H1 (cell line): ENCODE measurements at places on chromosomes 5 and 9.
A peak's percentile ranks its signal among the peaks of the same experiment; 100 is the strongest.

GRCh38 chr5:78602400-78602799 is 46.2 kb downstream of the LHFPL2 start:
- no peak for DNase-seq

- DNase-seq: no peak
Measured at GRCh38 chr9:88197781-88198340, 59.6 kb upstream of the SPATA31C2 start.

DNA sequence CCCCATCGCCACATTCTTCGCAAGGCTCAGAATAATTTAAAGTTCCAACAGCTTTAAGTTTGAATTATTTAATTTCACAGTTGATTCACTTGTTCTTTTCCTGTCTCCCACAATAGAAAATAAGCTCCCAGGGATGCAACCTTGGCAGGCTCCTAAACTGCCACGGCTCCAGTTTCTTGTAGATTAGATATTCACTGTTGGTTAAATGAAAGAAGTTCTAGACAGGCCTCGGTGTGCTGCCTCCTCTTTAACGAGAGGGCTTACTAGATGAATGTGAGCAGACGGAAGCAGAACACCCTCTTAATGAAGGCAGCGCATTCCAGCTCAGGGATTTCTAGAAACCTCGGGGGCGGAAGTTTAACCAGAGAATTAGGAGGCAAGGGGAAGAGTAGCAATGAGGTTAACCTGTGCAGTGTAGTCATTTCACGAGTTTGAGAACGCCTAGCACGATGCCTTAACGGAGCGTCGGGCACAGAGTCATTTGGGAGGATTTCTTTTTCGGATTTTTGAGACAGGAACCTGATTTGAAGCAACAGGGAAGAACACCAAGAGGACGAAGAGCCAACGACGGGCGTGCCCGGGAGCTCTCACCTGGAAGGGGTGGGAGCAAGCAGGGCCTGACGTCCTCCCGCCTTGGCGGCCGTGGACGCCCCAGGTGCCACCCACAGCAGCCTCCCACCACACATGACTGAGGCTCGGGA is 637 bp upstream of the SMC5 start:
- no peak for DNase-seq

DNA sequence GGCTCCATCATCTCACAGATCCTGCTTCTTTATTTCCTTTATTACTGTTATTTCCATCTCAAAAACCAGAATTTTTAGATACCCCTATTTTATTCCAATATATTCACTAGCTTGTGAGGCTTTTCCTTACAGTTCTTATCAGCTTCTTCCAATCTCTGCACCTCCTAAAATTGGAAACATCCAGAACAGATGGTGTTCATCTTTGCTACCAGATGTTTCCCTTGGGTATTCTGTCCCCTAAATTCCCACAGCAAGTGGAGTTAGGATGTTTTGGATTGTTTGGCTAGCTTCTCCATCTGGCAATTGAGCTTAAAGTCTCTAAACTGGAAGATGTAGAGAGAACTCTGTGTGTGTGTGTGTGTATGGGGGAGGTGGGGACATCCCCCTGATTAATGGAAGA is 580.4 kb downstream of the DTWD2 start:
- DNase-seq: no peak

DNA sequence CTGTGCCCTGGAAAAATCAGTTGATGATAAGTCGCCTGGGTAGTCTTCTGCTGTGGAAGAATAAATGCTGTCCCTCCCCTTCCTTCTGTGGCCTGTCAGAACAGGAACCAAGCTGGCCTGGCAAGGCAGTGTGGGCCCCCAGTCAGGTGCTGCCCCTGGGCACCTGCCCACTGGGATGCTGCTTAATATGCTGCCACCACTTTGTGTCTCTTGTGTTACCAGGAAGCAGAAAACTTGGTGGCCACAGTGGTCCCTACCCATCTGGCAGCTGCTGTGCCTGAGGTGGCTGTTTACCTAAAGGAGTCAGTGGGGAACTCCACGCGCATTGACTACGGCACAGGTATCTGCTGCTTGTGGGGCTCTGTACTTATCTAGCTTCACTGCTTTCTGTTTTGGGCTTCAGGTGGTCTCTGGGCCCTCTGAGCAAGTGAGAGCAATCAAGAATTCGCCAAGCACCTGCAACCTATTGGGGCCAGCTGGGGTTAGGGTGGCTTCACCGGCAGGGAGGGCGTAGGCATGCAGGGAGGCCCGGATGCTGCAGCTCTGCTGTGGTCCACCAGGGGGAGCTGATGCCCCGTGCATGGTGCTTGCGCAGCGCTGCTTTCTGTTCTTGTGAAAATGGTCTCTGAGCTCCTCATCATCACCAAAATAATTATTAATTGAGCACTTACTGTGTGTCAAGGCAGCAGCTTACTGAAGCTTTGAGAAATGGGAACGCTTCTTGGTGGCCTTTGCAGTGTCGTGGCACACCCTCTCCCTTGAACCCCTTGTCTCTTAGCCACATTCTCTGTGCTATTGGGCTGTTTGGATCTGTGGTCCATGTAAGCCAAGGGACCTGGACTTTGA is 20.3 kb downstream of the PTPA start:
- peak; percentile 97 for DNase-seq

DNA sequence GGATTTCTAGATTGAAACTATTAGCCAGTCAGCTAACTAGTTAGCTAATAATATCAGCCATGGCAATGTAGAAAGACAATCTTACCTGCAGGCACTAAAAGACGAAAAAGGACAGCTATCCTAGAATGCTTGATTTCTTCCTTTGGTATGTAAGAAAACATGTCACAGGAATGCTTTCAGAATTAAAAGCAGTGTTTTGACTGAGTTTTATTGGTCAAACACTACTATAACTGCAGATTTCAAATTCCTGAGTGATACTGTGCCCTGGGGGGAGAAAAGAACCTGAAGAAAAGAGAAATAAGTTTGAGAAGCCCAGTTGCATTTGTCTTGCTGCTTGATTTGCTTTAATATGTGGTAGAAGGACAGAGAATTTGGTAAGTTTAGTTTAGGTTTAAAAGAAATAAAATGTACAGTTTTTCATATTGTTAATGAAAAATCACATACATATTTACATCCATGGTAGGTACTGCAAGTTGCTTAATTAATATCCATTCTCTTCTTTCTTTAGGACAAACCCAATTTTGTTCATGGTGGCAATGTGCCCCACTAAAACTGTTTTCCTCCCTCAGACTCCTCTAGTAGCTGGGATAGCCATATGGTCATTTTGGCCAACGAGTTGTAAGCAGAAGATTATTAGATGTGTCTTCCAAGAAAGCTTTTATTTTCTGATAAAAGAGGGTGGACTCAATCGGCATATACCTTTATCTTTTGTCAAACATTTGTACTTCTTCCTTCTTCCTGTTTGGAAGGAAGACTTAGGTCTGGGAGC is 4.3 kb upstream of the FAM169A start:
- no peak for DNase-seq

- DNase-seq: no peak
Measured at GRCh38 chr9:28270156-28270555, 696.9 kb upstream of the C9orf72 start.

GRCh38 chr5:120255214-120255613 is 208.9 kb upstream of the PRR16 start:
- no peak for DNase-seq

DNA sequence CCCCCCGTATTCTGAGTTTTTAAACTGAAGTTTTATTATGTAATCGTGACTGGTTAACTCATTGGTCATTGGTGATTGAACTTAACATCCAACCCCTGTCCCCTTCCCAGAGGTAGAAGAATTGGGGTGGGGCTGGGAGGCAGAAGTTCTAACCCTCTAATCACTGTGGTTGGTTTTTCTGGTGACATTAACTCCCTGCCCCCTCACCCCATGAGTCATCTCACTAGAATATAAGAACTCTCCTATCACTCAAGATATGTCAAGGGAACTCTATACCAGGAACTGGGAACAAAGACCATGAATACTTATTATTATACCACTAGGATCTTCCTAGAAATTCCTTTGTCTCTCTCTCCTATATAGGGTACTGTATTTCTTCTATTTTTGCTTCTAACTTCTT is 52.3 kb upstream of the CAVIN4 start:
- DNase-seq: no peak

DNA sequence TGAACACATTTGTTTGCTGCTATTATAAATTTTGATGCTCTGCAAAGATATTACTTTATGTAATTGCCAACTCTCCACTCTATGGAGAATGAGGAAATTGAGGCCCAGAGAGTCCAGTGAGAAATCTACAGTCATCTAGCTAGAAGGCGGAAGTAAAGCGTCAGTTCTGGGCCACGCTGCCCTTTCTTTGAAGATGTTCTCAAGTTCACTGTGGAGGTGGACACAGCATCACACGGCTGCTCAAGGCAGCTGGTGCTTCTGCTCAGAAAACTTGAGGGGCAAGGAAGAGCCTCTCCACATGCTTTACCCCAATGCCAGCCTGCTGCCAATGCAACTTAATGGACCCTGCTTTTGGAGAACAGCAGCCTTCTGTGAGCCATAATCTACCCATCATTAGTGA is 96.3 kb downstream of the TTLL11 start:
- DNase-seq: no peak

- no peak for DNase-seq
Measured at GRCh38 chr5:178298283-178298807, 65.7 kb upstream of the PHYKPL start.

- no peak for DNase-seq
Measured at GRCh38 chr9:91948101-91948596, 1.9 kb downstream of the ROR2 start.

DNA sequence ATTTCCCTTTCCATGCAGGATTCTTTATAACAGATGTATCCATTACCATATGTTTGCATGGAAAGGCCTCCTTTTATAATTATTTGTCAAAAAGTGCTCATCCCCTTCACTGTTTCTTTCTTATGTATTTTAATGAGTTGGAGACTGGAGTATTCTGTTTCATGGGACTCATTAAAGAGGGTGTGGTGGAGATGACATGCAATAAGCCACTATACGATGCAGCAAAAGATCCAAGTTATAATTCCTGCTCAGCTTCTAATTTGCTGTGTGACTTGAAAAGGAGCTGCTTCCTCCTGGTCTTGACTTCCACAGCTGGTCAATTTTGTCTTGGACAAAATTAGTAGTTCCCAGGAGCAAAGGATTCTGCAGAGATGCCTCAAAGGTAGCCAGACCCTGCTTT is 13.9 kb downstream of the SGCD start:
- no peak for DNase-seq

GRCh38 chr5:131579917-131580671 is 54.9 kb downstream of the RAPGEF6 start:
- DNase-seq: no peak

- no peak for DNase-seq
Measured at GRCh38 chr9:130833031-130833990, 1.7 kb upstream of the ABL1 start.

DNA sequence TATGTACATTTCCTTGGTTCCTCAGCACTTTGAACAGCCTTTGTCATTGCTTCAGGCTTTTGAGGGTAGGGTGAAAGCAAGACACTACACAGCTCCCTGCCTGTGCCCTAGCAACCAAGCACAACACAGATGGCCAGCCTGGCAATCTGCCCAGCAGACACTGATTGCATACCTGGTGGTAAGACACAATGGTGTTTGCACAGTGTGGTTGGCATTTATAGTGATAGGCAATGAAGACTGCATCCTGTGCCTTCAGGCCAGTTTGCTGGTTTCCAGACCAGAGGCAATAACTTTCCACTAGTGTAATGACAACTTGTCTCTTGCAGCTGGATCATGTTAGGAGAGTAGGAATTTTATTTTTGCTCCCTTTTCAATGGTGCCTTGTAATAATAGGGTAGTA is 144.5 kb upstream of the TNC start:
- DNase-seq: no peak

GRCh38 chr5:32443145-32443540 is 1.4 kb downstream of the ZFR start:
- no peak for DNase-seq

DNA sequence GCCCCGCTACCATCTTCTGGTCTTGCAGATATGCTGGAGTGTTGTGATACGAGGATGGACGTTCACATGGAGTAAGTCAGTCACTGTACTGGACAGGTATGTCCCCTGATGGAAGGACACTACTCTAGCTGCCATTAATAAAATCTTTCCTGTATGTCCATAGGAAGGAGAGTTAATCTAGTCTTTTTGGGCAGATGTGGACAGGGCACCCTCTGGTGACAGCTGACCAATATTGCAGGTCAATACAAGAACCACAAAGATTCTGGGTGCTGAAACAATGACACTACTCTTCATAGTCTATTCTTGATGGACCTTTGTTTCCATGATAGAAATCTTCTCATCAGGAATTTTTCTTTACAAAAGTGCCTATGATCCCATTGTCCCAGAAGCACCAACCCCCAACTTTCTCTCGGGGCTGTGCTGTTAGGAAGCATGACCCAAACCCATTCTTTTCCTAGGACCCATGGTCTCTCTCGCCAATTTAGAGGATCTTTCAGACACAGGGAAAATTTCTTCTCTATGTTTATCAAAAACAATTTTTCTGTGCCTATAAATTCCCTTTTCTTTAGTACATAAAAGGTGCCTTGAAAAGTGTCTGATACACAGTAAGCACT is 376.9 kb downstream of the DTWD2 start:
- peak; percentile 63 for DNase-seq

DNA sequence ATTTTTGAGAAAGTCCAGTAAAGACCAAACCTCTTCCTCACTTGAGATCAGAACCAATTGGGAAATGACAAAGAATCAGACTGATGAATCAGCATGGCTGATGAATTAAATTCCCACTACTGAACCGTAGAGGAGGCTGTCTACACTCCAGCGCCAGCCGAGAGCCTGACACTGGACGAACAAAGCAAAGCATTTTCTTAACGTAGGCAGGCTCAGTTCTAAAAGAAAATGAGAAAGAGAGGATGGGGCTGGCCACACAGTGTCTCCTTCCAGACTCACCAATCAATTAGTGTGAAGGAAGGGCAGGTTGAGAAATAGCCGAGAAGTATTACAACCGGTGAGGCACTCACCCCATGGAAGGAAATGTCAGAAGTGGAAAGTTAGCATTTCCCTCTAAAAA is 49.4 kb downstream of the ITGA1 start:
- DNase-seq: no peak

DNA sequence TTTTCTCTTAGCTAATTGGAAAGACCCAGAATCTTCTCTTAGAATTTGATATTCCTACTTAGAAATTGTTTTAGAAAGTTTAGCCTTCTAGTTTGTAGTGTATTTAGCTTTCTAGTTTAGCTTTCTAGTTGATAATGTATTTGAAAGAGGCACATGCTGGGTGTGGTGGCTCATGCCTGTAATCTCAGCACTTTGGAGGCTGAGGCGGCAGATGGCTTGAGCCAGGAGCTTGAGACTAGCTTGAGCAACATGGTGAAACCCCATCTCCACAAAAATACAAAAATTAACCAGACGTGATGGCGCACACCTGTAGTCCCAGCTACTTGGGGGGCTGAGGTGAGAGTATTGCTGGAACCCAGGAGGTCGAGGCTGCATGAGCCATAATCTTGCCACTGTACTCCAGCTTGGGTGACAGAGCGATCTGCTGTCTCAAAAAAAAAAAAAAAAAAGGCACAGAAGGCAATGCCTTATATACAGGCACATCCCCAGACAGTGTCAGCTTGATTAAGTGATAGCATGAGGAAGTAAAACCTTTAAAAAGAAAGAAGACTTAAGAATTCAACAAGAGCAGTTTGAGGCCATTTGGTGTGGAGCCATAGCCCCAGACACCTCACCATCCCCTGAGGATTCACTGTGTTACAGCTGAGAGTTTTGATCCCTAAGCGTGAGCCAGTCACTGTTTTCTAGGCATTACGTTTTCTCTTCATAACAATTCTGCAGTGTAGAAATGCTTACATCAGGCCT is 34.6 kb downstream of the ZSWIM6 start:
- no peak for DNase-seq
